ENCODE measurements at places on chromosomes 12 and 14.

GRCh38 chr12:49305762-49306510 is 11.0 kb downstream of the PRPH start:
- DNase-seq = no peak

DNA sequence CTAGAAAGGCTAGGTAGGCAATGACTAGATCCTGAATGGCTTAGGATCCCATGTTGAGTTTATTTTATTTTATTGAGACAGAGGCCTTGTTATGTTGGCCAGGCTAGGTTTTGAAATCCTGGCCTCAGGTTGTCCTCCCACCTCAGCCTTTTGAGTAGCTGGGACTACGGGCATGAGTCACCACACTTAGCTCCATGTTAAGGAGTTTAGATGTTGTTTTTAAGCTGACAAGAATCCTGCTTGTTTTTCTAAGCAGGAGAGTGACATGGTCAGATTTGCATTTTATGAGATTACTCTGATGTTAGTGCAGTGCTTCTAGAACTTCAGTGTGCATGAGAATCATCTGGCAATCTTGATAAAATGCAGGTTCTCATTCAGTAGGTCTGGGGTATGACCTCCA is 14.5 kb downstream of the CCDC198 start:
- DNase-seq = no peak

- DNase-seq = no peak
Measured at GRCh38 chr12:72037006-72037795, 98.6 kb downstream of the TPH2 start.

DNA sequence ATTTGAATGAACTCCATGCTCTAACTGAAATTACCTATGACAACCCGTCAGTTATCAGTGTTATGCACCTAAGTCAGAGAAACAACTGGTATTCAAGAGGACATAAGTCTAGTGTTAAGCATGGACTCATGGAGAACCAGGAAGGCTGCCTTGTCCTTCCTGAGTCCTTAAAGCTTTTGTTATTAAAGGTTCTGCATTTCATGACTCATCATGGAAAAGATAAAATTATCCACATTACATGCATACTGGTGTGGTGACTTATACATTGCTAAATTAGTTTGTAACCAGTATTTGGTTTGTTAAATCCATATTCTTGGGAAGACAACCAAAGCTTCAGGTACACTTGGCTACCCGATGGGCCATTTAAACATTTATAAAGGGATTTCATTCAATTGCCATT is 6.5 kb upstream of the OR4E1 start:
- DNase-seq = peak; percentile 6

DNA sequence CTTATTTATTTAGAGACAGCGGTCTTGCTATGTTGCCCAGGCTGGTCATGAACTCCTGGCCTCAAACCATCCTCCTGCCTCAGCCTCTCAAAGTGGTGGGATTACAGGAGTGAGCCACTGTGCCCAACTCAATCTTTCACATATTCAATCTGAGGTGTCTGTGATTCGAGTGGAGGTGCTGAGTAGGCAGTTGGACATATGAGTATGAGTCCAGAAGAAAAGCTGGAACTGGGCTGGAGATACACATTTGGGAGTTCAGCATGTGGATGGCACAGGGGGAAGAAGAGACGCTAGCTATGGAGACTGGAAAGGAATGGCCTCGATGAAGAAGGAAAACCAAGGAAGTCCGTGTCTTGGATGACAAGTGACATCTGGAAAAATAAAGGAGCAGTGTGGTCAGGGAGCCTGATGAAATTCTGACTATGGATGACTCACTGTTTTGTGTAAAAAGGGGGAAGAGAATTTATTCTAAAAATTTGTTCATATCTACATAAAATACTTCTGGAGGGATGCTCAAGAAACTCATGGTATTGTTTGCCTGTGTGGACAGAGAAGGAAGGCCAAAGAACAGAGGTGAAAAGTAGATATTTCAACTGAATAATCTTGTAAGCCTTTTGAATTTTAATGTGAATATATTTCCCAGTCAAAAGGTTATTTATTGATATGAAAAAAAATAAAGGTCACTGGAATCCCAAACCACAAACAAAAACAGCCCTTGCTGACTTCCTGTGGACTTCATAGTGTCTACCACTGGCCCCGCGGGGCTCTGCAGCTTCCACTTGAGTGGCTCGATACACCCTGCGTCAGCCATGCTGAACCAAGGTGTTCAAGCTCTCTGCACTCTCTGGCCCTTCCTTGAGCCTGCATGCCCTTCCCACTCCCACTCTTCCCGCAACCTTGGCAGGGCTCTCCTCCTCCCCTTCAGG is 8.9 kb upstream of the LTA4H start:
- no peak for DNase-seq

- no peak for DNase-seq
Measured at GRCh38 chr14:65042731-65043372, 56.2 kb downstream of the FNTB start.

- no peak for DNase-seq
Measured at GRCh38 chr12:121494093-121494787, 86.6 kb downstream of the KDM2B start.

- no peak for DNase-seq
Measured at GRCh38 chr12:69105101-69105962, 134.0 kb upstream of the CPSF6 start.
